ENCODE measurements at places on chromosomes 12 and 14.

DNA sequence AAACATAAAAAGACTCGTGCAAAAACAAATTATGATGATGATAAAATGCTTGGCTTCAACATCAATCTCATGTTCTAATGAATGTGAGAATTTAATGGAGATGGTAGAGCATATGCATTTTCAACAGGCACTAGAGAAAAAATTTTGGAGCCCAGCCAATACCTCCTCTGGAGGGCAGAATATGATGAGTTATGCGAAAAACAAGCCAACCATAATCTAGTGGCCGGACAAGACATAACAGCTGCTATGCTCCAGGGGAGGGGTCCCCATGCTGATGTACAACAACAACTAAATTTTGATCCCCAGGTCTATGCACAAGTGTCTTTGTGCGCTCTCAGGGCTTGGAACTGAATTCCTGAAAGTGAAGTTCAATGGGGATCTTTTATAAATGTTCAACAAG is 1197.5 kb downstream of the LRFN5 start:
- DNase-seq = no peak

GRCh38 chr12:109439181-109439580 is 37.9 kb downstream of the KCTD10 start:
- DNase-seq = no peak

DNA sequence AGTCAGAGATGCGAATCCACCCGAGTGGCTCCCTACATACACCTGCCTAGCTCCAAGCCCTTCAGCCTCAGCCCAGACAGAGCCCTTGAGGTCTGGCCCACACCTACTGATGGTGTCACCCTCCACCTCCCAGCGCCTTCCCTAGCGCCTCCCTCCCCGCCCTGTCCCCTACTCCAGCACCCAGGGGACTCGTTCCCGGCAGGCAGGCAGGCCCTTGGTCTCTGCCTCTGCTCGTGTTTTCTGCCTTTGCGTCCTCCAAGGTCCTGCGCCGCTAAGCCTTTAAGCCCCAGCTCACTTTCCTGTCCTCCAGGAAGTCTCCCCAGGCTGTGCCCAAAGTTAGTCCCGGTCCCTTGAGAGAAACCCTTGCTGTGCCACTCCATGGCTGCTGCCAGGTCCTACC is 12.7 kb downstream of the INF2 start:
- no peak for DNase-seq

DNA sequence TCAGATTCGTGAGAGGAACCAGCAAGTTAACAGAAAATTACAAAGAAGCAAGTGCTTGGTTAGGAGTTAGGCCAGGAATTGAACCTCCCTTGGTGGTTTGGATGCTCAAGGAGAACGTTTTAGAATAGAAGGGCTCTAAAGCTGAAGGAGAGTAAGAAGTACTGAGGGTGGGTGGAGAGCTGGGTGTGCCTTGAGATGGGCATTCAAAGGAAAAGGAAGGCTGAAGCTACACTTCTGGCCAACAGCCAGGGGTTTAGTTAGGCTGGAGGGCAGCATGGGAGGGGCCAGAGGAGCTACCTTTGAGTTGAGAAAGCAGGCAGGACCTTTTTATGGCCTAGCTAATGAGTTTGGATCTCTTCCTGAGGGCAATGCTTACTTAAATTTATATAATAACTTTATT is 421.2 kb downstream of the CCDC91 start:
- DNase-seq = no peak

DNA sequence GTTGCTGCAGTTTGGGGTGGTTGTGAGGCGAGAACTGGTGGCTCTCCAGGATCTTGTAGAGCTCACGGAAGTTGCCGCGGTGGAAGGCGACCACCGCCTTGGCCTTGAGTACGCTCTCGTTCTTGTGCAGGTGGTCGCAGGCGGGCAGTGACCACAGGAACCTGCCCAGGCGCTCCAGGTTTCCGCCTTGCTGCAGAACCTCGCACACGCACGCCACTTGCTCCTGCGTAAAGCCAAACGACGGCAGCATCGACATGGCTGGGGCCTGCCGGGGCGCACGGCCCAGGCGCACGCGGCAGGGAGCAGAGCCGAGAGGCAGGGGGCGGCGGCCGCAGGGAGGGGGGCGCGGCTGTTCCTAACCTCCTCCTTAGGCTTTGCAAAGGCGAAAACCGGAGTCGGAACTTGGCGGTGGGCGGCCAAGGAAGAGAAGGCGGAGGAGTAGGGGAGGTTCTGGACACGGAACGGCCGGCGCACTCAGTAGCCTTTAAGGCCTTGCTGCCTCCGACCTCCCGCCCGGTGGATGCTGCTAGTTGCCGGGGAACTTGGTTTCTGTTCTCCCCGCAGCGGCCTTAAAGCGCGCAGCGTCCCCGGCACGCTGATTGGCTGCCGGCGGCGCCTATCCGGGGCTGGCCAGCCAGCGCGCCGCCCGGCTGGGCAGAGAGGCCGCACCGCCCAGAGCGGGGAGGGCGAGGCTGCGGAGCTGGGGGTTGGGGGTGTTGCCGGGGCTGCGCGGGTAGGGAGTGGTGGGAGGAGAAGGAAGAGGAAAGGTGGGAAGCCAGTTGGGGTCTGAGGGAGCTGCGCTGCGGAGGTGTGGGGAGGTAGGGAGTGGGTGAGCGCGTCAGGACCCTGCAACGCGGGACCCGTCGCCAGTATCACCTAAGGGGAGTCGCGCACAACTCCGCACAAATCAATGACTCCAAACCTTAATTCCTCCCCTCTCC is at the start of gene SIX1:
Gene SIX1, minus strand, starts transcription at position 544 of the 941 bp plus-strand sequence. Its CDS starts 288 bp downstream, at position 256.
- DNase-seq = no peak

DNA sequence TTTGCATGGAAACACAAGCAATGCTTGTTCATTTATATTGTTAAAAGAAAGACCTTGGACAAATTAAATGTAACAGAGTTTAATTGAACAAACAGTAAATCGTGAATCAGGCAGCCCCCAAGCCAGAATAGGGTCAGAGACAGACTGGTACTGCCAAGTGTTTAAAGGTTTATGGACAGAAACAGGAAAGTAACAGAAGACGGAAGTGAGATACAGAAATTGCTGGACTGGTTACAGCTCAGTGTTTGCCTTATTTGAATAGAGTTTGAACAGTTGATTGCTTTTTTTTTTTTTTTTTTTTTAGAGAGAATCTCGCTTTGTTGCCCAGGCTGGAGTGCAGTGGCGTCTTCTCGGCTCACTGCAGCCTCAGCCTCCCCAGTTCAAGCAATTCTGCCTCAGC is 50.3 kb downstream of the DAO start:
- no peak for DNase-seq

- DNase-seq = no peak
Measured at GRCh38 chr14:31580234-31580633, 19.0 kb downstream of the NUBPL start.

GRCh38 chr12:62806893-62807292 is 128.1 kb downstream of the PPM1H start:
- no peak for DNase-seq

GRCh38 chr12:132558042-132558856 is 52.1 kb downstream of the LRCOL1 start:
- no peak for DNase-seq

DNA sequence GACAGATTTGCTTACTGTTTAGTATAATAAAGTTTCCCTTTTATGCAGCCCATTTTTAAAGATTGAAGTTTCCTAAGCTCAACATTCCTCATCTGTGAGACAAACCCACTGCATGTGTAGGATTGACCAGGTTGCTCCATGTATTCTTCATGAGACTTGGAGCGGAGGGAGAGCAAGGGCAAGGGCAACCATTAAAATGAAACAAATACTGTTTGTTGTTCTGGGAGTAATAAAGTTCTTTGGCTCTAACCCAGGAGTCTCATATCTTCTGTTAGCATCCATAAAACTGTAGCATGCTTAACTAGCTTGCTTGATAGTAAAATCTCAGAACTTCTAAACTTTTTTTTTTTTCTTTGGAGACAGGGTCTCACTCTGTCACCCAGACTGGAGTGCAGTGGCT is 74.2 kb downstream of the NTS start:
- no peak for DNase-seq

DNA sequence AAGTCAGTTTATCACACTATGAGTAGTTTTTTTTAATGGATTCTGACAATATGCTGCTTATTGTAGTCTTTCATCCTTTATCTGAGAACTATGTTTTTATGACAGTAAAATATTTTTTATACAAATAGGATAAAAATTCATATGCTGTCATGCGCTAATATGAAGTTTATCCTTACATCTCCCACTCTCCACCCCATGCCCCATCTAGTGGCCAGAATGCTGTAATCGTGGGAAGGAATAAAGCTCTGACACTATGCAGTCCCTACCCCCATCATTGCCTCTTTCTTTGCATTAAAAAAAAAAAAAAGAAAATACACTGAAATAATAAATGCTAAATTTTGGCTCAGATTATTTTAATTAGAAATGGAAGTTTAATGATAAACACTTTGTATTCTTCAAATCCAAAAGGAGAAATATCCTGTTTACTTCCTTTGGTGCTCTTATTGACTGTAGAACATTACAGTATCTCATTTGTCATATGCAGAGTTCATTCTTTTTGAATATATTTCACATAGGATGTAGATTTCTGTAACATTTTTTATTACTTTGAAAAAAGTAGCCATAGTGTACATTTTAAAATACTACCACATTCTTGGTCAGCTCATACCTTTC is 145.9 kb upstream of the SLCO1C1 start:
- no peak for DNase-seq

DNA sequence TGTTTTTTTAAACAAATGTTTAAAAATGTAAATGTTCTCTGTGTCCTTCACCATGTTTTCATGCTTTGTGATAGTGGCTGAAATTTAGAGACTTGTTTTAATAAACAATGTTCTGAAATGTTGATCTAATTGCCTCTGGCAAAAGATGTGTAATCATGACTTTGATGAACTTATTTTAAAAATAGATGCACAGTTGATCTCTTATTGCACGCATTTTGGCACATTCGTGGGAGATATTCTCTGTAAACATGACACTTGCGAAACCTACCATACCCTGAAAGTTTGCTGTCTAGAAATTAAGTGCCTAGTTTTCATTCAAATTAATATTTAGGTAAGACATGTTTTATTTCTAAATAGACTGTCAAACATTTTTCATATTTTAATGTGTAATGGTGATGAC is 119.7 kb upstream of the DNM1L start:
- no peak for DNase-seq

DNA sequence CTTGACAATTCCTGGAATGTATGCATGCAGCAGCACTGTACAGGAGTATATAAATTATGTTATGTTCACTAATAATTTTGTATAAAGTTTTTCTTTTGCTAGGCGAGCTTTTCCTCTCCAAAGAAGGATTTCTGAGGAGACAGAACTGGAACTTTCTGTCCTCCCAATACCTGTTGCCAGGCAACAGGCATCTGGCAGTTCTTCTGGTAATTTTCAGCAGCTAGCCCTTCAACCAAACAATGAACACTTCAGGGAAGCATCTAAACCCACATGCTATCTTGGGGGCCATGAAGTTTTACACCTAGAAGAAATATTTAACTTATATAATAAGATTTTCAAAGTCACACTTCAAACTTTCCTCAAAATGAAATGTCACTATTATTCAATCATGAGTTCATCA is 162.9 kb upstream of the SYT10 start:
- no peak for DNase-seq

- no peak for DNase-seq
Measured at GRCh38 chr12:98730412-98730811, 85.3 kb downstream of the APAF1 start.

DNA sequence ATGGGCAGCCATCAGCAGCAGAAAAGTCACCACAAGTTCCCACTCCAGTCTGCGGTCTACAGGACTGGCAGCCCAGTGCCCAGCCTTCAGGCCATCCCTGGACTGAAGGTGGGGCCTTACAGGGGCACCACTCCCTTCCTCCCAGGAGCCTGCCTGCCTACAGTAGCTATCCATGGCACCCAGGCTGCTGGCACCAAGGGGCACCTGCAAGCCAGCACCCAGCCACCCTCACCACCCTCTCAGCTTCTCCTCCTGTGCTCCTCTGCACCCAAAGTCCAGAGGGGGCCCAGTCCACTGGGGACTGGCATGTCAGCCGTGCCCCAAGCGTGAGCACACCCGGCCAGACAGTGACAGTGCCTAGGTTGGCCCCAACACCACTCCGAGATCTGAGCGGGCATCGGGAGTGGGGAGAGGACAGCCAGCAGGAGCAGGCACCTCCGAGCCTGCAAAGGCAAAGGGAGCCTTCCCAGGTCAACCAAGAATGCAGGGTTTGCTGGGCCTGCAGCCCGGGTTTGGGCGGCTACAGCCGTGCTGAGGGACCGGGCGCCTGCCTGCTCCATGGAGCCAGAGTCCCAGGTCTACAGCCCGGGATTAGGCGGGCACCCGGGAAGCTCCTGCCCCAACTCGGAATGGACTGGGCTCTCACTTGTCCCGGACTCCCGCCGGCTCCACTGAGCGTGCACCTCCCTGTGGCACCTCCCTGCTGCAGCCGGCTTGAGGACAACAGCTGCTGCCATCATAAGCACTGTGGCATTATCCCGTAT is 8.1 kb upstream of the OR6C65 start:
- DNase-seq = no peak

Measured in cardiac septum (tissue), 1 donor.